ENCODE measurements at places on chromosomes 2 and 18. TPM values are rescaled to one million over a fixed set of nuclear protein-coding genes. Genes with fewer than 3 reads are reported as not detected.

Gene GAREM2
- 1.8 TPM for total RNA-seq

Gene PDE1A
- total RNA-seq, result 16.3 TPM

Gene STARD6
- not detected for total RNA-seq

Gene SPATA3
- not detected for total RNA-seq

Gene REEP1
- not detected for total RNA-seq

Gene CAVIN2
- 2.8 TPM for total RNA-seq

Gene DTYMK
- 27.9 TPM for total RNA-seq

Gene SMAD7
- 51.7 TPM for total RNA-seq
